ENCODE measurements at places on chromosomes 12 and 14.

DNA sequence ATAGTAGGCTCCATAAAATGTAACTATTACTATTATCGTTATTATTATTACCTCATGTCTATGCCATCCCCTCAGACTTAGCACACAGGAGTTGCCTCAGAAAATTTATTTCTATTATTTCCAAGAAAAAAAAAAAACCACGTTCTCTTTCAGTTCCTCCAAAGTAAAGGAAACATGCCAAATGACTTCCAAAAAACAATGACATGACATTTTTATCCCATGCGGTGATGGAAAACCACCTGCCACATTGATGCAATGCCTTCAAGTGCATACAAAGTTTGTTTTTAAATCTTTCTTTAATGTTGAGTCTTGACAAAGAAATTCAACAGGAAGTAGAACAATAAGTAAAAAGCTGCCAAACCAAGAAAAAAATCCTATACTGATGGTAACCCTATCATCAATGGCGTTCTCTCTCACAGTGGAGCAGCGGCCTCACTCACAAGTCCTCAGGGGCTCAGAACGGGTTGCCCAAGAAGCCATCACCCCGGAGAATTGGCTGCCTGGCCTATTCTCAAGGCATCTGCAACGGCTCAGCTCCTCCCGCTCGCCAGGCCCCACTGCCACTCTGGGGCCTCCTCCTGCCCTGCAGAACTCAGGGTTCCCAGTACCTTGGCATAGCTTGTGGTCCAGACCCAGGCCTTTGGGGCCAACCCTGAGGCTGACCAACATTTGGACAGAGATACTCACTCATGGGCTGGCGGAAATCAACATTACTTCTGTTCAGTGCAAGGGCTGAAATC lies 51.9 kb downstream of the SERPINA3 start:
- DNase-seq: no peak

GRCh38 chr14:93239869-93240677 lies 33.0 kb downstream of the UBR7 start:
- DNase-seq: no peak

DNA sequence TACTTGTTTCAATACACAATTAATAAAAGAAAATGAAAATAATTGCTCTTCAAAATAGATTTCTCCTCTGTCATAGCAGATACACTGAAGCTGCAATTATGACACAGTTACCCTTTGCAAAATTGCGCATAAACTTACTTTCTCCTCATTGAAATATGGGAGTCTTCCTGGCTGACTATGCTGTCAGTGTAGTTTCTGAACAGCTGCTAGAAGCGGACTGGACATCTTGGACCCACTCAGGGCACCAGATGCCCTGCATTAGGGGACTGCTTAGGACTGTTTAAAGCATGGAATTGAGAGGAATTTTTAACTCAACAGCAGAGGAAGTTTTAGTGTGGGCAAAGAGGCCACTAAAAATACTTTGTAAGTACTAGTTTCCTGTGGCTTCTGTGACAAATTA lies 454.9 kb downstream of the ATP23 start:
- no peak for DNase-seq

- DNase-seq: no peak
Observed at GRCh38 chr12:130144256-130144655, 18.0 kb upstream of the FZD10 start.

GRCh38 chr14:25132732-25133422 lies 82.9 kb upstream of the STXBP6 start:
- peak; percentile 73 for DNase-seq

DNA sequence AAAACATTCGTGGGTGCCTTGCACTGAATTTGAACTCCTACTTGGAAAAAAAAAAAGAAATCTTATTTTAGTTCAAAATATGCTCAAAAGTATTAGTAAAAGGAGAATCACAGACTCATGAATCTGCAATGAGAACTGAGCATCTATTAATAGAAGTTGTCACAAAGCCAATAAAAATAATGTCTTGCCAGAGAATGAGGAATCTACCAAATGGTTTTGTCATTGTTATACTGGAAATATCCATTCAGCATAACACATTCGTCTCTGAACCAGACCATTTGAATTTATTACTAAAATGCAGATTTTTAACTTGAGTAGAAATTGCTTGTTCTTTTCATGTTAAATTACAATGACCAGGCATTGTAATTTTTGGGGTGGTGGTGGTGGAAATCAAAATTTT lies 11.6 kb upstream of the PTPRB start:
- DNase-seq: no peak

DNA sequence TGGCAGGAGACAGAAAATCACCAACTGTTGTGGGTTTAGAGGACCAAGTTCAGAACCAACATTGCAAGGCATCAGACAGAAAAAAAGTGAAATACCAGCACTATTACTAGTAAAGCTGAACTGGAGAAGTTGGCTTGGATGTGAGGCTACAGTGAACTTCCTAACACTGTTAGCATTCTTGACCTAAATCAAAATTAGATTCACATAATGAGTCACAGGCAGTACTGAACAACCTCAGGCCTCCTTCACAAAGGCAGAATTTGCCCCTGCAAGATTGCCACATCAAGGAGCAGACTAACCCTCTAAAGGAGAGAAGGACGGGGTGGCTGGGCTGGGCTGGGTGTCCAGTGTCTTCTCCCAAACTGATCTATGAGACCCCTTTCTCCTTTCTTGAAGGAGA lies 539.7 kb downstream of the SNAPC1 start:
- DNase-seq: no peak

DNA sequence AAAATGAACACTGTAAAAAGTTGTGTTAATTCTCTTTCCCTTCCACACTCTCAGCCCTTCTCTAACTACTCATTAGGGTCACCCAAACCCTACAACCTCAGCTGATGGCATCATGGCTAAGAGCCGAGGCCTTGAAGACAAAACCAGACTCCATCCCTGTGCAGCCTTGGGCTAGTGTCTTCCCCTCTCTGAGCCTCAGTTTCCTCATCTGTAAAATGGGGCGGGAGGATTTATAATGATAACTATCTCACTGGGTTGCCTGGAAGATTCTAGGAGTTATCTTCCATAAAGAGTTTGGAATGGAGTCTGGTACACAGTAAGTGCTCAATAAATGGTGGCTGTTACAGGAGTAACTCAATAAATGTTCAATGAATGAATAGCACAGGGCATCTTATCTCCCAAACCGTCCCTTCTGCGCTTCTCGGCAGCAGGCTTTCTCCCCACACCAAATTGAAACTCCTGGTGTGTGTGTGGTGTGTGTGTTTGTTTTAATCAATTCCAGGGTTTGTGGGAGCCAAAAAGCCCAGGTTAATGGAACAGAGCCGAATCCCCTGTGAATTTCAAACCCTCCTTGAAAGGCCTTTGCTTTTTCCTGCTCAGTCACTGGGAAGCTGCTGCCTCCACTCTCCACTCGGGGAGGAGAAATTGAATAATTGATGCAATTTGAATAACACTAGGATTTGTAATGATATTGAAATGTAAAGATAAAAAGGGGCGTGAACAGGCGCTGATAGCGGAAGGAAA lies 61.2 kb upstream of the FAM222A start:
- no peak for DNase-seq

DNA sequence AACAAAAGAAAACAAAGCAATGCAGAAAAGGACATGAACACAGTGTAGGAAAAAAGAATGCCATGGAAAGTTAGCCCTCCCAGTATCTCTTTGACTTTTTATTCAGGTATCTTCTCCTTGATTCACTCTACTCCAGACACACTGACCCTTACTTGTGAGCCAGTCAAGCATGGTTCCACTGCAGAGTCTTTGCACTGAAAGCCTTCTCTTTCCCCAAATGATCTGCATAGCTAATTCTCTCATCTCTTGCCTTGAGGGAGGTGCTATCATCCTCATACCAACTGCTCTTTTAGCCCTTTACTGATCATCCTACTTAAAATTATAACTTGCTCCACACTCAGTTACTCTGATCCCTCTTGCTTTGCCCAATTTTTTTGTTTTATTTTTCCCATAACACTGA lies 101.2 kb upstream of the SLC16A7 start:
- no peak for DNase-seq

DNA sequence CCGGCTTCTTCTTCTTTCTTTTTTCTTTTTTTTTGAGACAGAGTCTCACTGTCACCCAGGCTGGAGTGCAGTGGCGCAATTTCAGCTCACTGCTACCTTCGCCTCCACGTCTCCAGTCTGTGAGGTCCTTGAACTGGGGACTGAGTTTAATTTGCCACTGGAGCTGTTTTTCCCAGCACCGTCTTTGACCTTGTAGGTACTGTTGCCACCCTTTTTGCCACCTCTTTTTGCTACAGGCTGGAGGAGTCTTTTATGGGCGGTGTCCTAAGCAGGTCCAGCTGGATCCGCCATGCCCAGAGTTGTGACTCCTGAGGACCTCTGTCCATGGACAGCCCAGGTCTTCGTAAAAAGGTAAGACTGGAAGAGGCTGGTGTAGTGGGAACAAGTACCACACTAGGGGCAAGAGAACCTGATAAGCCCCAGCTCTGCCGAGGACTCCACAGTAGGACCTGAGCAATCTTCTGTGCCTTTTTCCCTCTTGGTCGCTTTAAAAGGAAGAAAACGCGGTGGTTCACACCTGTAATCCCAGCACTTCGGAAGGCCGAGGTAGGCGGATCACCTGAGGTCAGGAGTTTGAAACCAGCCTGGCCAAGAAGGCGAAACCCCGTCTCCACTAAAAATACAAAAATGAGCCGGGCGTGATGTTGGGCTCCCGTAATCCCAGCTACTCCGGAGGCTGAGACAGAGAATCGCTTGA lies 946 bp downstream of the RNU4-2 start:
- DNase-seq: no peak

DNA sequence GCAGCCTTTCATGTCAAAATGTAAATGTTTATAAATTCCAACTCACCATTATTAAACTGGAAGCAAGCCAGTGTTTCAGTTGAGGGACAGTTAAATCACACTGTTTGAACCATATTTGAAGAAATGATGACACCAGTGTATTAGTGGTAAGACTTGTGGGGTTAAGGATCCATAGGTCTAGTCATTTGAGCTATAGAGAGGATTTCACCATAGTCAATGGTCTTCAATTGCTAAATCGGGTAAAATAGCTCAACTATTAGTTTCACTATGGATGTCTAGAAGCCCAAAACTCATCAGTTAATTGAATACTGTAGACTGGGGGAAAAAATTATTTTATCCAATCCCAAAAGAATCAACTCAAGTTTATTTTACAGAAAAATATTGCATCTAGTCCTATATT lies 659.1 kb downstream of the NRXN3 start:
- no peak for DNase-seq

GRCh38 chr14:28744126-28744525 lies 22.5 kb upstream of the FOXG1 start:
- DNase-seq: no peak

- no peak for DNase-seq
Observed at GRCh38 chr12:128940090-128940888, 87.0 kb downstream of the GLT1D1 start.

DNA sequence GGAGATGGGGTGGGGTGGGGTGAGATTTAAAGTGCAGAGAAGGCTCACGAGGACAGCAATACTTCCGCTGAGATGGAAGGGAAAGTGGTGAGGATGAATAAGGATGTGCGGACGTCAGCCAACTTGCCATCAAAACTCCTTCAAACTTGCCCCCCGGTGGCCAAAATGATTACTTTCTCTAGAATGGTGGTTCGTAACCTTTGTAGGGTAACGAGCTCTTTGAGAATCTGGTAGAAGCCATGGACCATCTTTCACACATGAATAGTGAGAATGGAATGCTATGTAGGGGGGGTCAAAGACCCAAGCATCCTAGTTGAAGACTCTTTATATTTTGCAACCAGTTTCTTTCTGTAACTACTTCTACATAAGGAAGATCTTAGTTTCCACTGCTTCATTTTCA lies 245.9 kb upstream of the DDHD1 start:
- no peak for DNase-seq

DNA sequence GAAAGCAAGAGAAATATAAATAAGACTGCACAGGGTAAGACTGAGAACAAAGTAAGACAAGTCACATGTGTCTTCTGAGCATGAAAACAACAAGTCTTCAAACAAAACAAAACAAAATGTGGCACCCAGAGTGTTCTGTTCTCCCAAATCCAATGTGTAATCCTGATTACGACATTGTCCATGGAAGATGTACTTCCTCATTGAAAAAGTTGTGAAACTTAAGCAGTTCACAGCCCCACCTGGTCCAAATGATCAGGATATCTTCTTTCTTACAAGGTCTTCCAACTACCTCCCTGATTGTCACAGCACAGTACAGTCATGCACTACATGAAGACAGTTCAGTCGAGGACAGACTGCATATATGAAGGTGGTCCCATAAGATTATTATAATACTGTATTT lies 23.3 kb upstream of the NEK9 start:
- DNase-seq: no peak

DNA sequence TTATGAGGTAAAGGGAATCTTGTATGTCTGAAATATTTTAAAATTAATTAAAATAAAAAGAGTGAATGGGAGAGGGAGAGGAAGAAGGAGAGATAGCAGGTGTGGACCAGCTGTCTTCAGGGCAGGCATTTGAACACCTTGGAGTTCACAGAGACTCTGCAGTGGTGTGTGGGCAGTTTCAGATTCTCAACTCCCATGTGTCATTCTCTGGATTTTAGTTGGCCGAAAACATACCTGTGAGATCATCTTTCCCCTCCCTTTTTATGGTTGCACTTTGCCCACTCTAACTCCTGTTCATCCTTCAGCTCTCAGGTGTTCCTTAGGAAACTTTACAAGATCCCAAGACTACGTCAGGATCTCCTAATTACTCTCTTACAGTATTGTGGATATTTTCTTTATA lies 108.1 kb downstream of the ERC1 start:
- DNase-seq: no peak

GRCh38 chr14:85528897-85529631 lies 880 bp upstream of the FLRT2 start:
- DNase-seq: no peak

GRCh38 chr14:70245026-70245425 lies 56.3 kb upstream of the SLC8A3 start:
- DNase-seq: no peak

DNA sequence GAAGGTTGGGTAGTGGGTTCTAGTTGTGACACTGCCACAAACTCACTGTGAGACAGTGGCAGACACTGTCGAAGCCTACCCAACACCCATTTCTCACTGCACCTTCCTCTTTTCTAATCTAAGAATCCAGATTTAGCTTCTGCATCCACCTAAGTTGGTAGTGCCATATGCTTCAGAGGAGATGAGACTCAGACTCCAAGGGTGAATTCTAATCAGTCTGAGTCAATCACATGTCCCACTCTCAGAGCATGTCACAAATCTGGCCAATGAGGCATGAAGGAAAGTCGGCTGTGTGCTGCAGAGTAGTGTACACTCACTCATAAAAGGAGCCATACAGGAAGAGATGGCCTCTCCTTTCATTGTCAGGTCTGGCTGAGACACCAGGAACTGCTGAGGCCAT lies 102.1 kb upstream of the RAP1B start:
- DNase-seq: no peak

GRCh38 chr12:51910691-51911090 lies 3.4 kb downstream of the ACVRL1 start:
- no peak for DNase-seq

DNA sequence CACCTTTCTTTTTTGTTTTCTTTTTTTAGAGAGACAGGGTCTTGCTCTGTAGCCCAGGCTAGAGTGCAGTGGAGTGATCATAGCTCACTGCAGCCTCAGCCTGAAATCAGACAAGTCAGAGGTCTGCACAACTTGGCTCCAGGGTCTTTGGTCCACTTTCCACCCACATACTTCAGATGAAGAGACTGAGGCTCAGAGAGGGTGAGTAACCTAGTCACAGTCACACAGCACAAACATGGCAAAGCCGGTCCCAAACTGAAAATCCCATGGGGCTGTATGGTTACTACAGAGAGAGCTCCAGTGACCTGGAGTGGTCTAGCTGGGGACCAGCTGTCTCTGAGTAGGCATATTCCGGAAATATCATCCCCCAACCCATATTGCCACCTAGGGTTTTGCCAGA lies 19.2 kb downstream of the LHX5 start:
- DNase-seq: no peak
